Adrenal gland (tissue), 19 donors: ENCODE measurements at places on chromosomes 13 and 19.

- DNase-seq, result no peak
Observed at GRCh38 chr19:50549059-50549926, 18.9 kb downstream of the LRRC4B start.

GRCh38 chr13:44792096-44792495 is 197.2 kb downstream of the NUFIP1 start:
- DNase-seq, result no peak

GRCh38 chr19:2464389-2464788 is 7.6 kb upstream of the LMNB2 start:
- no peak for DNase-seq

DNA sequence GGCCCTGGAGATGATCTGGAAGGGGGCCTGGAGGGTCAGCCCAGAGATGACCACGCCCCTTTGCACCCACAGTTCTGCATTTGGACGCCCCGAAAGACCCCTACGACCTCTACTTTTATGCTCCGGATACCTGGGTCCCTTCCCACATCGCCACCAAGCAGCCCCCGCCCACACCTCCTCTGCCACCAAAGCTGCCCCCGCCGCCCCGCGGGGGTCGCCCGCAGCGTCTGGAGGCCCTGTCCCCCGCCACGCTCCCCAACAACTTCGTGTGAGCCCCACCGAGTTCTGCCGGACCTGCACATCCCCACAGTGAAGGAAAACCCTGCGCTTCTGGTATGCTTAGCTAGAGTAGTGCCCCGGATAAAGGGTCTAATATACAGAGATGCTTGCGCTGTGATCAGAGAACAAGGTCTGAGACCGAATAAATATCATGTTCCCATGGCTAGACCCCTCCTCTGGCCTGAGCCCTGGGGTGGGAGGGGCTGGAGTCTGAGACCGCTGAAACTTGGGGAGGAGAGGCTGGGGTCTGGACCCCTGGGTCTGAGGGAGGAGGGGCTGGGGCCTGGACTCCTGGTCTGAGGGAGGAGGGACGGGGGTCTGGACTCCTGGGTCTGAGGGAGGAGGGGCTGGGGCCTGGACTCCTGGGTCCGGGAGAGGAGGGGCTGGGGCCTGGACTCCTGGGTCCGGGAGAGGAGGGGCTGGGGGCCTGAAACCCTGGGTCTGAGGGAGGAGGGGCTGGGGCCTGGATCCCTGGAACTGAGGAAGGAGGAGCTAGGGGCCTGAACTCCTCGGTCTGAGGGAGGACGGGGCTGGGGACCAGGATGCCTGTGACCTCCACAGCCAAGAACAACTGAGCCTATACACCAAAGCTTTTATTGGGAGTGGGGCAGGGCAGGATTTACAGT is 3.6 kb downstream of the GFY start:
- DNase-seq, result no peak

- DNase-seq, result no peak
Observed at GRCh38 chr13:112671359-112671758, 18.5 kb upstream of the ATP11A start.

GRCh38 chr19:32570081-32570785 is 10.8 kb upstream of the PDCD5 start:
- DNase-seq, result peak; percentile 62

- DNase-seq, result peak; percentile 43
Observed at GRCh38 chr19:17718947-17719711, at the start of gene MAP1S. Gene MAP1S, plus strand, starts transcription at chr19:17719480. Its CDS starts 23 bp downstream, at chr19:17719503.

DNA sequence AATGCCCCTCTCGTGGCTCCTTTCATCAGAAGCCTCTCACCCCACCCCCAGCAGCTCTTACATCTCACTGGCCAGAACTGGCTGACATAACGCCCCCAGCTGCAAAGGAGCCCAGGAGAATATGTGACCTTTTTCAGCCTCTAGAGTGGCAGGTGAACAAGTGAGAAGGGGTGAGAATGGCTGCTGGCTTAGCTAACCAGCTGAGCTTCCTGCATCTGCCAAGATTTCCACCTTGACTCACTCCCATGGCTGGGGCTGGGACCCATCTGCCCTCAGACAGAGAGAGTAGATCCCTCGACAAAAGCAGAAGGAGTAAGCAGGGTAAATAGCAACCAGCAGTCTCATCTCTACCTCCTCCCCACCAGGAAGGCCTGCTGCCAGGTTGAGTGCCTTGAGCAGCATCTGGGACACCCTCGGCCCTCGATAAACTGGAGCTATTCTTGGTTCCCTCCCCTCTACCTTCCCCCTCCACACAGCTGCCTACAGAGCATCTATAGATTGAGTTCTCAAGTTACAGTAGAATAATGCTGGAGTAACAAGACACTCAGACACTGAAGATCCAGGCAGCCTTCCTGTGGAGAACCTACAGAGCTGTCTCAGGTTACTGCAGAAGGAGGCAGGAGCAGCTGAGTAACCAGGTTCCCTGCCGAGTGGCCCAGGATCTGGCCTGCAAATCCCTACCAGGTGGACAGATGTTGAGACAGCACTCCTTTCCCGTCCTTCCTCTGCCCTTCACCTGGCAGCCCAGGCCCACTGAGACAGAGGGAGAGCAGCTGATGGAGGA is 15.5 kb downstream of the KASH5 start:
- no peak for DNase-seq

- DNase-seq, result no peak
Observed at GRCh38 chr13:78780708-78781107, 121.8 kb upstream of the OBI1 start.

- no peak for DNase-seq
Observed at GRCh38 chr13:92727118-92727517, 499.5 kb upstream of the GPC6 start.

GRCh38 chr13:51925865-51926527 is 64.2 kb downstream of the CCDC70 start:
- no peak for DNase-seq

GRCh38 chr13:34155931-34156607 is 338.1 kb downstream of the RFC3 start:
- peak; percentile 56 for DNase-seq

- DNase-seq, result no peak
Observed at GRCh38 chr19:10712045-10712444, 5.8 kb upstream of the DNM2 start.

GRCh38 chr13:43081866-43082265 is 58.5 kb downstream of the DNAJC15 start:
- DNase-seq, result no peak

DNA sequence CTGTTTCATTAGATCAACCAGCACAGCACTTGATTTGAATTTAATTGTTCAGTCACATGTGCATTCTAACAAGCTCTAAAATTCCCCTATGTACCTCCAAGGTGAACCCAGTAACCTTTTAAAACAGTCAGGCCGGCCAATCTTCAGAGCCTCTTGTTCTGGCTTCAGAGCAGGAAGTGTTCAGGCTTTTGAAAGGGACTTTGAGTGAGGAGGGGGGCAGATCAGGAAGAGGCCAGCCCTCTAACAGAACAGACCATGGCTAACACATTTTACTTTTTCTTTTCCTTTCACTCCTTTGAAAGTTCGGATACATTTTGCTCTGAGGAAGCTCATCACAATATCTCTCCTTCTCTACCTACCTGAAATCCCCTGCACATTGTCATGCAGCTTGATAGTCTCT is 390.3 kb downstream of the TBC1D4 start:
- DNase-seq, result no peak

DNA sequence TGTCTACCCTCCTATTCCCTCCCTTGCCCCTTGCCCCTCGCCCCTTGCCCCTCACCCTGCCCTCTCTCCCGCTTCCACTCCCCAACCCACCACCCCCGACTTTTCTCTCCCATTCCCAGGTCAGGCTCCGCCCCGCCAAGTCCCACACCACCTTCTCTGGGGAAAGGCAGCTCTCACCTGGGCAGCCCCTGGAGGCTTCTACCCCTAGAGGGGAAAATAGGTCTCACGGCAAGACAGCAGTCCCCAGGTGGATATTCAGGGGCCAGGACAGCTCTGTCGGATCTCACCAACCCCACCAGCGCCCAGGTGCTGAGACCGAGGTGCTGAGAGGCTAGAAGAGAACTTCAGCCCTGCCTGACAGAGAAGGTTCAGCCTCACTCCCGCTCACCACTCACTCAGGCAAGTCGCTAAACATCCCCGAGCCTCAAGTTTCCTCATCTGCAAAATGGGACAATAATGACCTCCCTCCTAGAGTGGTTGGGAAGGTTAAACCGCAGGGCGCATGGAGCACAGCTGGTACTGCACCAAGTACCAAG is 1.4 kb upstream of the ERFL start:
- no peak for DNase-seq

GRCh38 chr13:30142486-30143211 is 164.7 kb downstream of the KATNAL1 start:
- DNase-seq, result peak; percentile 67

GRCh38 chr19:6720369-6721137 is at the start of gene C3:
Gene C3, minus strand, starts transcription at chr19:6720650. Its CDS starts 61 bp downstream, at chr19:6720589.
- DNase-seq, result peak; percentile 77

- peak; percentile 71 for DNase-seq
Observed at GRCh38 chr13:97141564-97142005, 80.5 kb upstream of the MBNL2 start.

GRCh38 chr13:27182844-27183497 is 11.4 kb upstream of the USP12 start:
- peak; percentile 66 for DNase-seq

- no peak for DNase-seq
Observed at GRCh38 chr19:1236576-1236975, 1.2 kb downstream of the CBARP start.

DNA sequence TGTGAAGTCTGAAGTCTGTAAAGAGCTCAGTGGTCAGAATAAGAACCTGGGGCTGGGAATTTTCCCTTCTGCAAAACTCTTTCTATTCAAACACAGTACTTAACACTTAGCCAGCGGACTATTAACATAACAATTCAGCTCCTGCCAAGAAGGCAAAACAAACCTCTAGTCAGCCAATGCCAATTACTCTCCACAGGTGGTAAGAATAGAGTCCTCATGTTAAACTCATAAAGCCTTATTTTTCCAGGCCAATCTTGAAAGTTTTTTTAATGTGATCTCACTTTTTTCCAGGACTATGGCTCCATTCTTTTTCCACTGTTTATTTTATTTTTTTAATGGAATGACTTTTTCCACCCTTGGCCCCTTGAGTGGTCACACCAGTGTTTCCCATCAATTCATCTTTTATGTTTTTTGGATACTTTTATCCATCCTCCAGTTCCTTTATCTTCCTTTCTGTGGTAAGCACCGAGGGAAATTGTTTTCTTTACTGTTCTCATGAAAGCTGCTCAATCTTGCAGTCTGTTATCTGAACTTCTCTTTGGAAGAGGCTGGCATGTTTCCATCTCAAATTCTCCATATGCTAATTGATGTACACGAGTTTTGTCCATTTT is 217.3 kb downstream of the LHFPL6 start:
- DNase-seq, result no peak

DNA sequence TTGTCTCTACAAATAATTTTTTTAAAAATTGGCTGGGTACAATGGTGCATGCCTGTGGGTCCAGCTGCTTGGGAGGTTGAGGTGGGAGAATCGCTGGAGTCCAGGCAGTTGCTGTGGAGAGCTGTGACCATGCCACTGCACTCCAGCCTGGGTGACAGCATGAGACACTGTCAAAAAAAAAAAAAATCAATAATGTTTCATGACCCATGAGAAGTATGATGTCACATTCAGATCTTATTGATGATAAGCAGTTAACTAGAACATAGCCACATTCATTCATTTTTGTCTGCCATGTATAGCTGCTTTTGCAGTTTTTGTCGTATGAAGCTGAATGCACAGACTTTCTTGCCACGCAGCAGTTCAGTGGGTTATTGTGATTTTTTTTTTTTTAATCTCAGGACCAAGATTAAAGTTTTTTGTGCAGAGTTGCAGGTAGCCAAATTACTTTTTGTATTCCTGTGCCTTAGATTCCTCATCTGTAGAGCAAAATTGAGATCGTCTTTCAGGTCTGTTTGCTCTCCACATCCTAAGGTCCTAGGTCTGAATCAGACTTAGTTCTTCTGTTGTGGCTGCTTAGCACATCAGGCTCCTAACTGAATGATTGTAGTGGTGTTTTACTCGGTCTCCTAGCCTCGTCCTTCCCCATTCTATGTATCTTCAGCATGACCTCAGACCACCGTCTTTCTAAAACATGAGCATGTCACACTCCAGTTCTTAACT is 145.2 kb downstream of the GGACT start:
- no peak for DNase-seq

DNA sequence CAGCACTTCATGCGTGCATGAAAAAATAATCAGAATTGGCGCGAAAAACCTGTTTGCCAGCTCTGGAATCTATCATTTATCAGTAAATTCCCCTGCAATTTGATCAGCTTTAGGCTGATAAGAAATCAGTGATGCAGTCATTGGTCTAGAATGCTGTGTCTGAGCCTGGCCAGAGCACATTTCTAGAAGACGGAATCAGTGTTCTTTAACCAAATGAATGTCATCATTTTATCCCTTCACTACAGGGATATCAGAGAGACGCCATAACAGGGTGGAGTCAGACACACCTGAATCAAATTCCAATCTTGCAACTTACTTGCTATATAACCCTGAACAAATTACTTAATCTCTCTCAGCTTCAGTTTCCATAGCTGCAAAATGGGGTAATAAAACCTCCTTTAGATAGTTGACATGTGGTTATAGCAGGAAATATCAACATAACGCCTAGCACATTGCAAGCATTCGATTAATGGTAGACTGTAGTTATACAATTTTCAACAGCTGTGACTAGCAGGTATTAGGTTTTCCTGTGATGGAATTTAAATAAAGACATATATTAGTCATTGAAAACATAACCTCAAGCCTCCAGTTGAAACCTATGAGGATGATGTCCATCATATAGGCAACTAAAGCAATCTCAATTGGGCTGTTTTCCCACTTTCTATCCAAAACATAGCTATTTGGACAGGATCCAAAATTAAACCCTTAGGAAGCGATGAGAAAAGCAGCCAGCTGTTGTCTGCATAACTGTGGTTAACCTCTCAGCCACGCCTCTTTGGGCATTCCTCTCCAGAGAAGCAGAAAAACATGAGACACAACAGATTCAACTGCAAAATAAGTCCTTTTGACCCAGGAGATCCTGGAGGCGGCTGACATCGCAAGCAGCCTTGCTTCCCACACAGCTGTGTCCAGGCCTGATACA is 51.6 kb upstream of the UBL3 start:
- DNase-seq, result no peak

GRCh38 chr19:45275370-45275971 is 24.4 kb downstream of the MARK4 start:
- DNase-seq, result no peak
